ENCODE measurements at places on chromosomes 11 and 22.

GRCh38 chr22:46036558-46037408 lies 59.8 kb upstream of the WNT7B start:
- DNase-seq, result peak; percentile 71

DNA sequence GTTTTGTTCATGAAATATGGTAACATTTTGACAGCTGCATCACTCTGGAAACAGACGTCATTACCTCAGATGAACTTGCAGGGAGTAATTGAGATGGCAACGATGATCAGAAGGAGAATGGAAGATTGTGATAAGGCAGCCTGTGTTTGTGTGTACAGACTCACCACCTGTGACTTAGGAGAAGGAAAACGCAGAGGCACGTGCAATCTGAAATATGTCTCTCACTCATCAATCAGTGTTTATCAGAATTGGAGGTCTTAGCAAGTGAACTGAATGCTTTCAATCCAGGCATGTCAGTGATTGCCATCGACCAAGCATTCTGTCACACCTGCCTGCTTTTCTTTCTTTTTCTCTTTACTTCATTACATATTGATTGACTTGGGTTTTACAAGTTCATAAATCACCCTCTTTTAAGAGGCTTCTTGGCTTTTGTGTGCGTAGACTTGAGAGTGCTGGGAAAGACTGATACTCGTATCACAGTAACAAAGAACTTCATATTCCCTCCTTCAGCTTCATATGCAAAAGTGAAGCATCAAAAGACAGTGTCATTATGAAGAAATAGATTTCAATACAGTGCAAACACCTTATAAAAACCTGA lies 24.6 kb downstream of the FAT3 start:
- DNase-seq, result no peak

DNA sequence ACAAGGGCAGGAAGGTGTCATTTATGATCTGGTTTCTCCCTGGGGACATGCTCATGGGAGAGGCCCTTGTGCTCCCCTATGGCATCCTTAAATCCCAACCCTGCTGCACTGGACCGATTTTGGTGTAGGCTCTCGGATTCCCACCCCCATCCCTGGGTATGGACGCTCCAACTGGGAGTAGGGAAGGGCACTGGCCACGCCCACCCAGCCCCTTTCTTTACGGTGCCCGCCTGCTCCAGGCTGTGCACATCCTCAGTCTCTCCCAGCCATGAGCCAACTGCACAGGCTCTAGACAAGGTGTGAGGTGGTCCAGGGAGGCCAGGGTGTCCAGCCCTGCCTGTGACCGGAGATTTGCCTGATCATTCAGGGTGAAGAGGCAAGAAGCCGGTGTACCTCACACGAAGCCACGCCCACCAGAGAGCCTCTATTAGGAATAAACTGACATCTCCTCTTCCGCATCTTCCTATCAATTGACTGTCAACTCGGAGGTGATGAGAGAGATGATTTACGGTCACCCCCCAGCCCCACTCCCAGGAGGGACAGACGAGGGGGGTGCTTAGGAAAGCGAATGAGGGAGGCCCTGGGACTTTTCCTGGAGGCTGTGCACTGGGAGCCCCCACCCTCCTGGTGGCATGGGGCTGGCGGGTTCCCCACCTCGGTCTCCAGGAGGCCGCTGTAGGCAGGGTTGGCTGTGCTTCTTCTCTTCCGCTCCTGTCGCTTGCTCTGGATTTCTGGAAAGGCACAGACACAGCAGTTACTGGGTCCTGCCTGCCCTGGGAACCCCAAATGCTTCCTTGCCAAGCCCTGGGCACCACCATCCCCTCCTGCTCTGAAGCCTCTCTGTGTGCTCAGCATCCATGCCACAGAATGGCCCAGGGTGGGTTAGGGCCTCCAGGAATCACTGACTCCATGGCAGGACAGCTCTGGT lies 116.7 kb downstream of the PHF21B start:
- no peak for DNase-seq

- no peak for DNase-seq
These were observed 202.0 kb downstream of the PGR start for GRCh38 chr11:100927579-100927978.

GRCh38 chr22:48178536-48178935 lies 1416.1 kb downstream of the TBC1D22A start:
- DNase-seq, result no peak

GRCh38 chr22:39785232-39785631 lies 108.3 kb downstream of the ENTHD1 start:
- DNase-seq, result no peak

- no peak for DNase-seq
These were observed 62.1 kb upstream of the CAPRIN1 start for GRCh38 chr11:33989461-33989860.

DNA sequence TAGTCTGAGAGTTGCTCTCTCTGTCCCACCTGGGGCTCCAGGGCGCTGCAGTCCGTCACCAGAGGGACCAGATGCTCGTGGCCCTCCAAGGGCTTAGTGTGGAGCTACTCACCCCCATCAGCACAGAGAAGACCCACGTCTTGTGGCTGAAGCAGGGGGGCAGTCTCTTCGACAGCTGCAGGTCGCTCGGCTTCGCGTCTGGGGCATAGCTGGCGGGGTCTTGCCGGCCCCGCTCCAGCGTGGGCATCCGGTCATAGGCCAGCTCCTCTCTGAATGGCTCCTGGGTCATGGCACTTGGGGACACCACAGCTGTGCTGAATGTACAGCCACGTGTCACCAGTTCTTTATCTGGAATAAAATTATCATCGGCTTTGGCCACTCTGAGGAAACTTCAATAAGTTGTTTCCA lies 608 bp downstream of the MLC1 start:
- no peak for DNase-seq

- peak; percentile 34 for DNase-seq
These were observed 14.6 kb downstream of the MRGPRF start for GRCh38 chr11:68998390-68998911.

Measured in D341Med (cell line).